ENCODE measurements at places on chromosomes 7 and 10.
A peak's percentile ranks its signal among the peaks of the same experiment; 100 is the strongest.

DNA sequence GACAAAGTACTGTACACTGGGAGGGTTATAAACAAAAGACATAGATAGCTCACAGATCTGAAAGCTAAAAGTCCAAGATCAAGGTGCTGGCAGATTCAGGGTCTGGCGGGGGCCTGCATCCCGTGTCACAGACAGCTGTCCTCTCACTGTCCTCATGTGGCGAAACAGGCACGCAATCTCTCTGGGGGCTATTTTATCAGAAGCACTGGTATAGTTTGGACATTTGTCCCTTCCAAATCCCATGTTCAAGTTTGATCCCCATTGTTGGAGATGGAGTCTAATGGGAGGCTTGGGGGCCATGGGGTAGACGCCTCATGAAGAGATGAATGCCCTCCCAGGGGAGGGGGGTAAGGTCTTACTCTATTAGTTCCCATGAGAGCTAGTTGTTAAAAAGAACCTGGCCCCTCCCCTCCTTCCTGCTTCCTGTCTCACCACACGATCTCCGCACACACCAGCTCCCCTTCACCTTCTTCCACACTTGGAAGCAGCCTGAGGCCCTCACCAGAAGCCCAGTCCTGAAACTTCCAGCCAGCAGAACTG, 72.5 kb upstream of the UCN3 start:
- H3K4me1 ChIP-seq, result peaks cover 9% of the 10 kb centered on the region
- DNase-seq, result no peak
- H3K4me3 ChIP-seq, result no peak overlapping the region
- no peaks in the 10 kb centered on the region for H3K36me3 ChIP-seq

DNA sequence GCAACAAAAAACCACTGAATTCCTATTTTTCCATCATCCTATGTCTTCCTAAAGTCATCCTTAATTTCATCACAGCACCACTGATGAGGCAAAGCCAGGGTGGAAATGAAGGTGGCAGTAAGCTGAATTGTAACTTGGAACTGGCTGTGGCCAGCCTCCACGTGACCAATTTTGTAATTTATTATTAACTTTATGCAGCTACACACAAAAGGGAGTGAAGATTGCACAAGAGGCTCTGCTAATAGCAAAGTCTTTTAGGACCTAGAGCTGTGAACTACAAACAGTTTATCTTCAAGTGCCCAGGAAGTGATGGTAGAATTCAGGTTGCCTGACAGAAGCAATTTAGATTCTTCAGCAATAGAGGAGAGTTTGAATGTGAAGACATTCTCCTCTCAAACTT, 176.4 kb downstream of the CCDC71L start:
- H3K27ac ChIP-seq, result no peak overlapping the region
- H3K4me3 ChIP-seq, result no peak overlapping the region
- H3K36me3 ChIP-seq, result no peaks in the 10 kb centered on the region
- H3K27me3 ChIP-seq, result no peaks in the 10 kb centered on the region

- H3K27ac ChIP-seq, result no peak overlapping the region
- DNase-seq, result no peak
- peaks cover 16% of the 10 kb centered on the region for H3K4me1 ChIP-seq
- H3K4me3 ChIP-seq, result no peak overlapping the region
- H3K36me3 ChIP-seq, result no peaks in the 10 kb centered on the region
Measured at GRCh38 chr10:86798611-86799010, 42.2 kb downstream of the BMPR1A start.

- no peak for DNase-seq
- H3K27me3 ChIP-seq, result peaks cover 7% of the 10 kb centered on the region
- H3K4me3 ChIP-seq, result no peak overlapping the region
- no peaks in the 10 kb centered on the region for H3K36me3 ChIP-seq
- H3K4me1 ChIP-seq, result peaks cover 14% of the 10 kb centered on the region
- H3K27ac ChIP-seq, result no peak overlapping the region
Measured at GRCh38 chr10:71657604-71658466, 61.7 kb downstream of the C10orf105 start.

GRCh38 chr10:6737080-6737641, 157.1 kb upstream of the PRKCQ start:
- no peak overlapping the region for H3K4me3 ChIP-seq
- H3K4me1 ChIP-seq, result no peaks in the 10 kb centered on the region
- H3K27ac ChIP-seq, result no peak overlapping the region
- no peak for DNase-seq

GRCh38 chr7:14888962-14889361, 13.6 kb downstream of the DGKB start:
- no peak overlapping the region for H3K4me3 ChIP-seq
- no peak overlapping the region for H3K27ac ChIP-seq
- peaks cover 3% of the 10 kb centered on the region for H3K4me1 ChIP-seq
- no peak for DNase-seq
- H3K36me3 ChIP-seq, result no peaks in the 10 kb centered on the region
- no peaks in the 10 kb centered on the region for H3K27me3 ChIP-seq

- no peak for DNase-seq
- H3K4me1 ChIP-seq, result no peaks in the 10 kb centered on the region
- no peaks in the 10 kb centered on the region for H3K36me3 ChIP-seq
- no peak overlapping the region for H3K27ac ChIP-seq
- no peaks in the 10 kb centered on the region for H3K27me3 ChIP-seq
Measured at GRCh38 chr10:52908478-52908877, 135.9 kb upstream of the MBL2 start.

DNA sequence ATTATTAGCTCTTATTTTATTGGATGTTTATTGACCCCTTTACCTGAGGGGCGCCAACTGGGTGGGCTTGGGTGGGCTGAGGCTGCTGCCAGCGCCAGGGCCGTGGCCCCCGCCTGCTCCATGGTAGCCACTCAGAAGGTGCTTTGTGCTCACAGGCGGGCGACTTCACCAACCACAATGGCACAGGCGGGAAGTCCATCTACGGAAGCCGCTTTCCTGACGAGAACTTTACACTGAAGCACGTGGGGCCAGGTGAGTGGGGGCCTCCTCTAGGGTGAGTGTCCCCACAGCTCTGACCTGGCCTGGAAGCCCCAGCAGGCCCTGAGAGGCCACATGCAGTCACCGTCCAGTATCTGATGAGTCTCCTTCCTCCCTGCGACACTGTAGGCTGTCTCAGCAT, 4.1 kb downstream of the PPIF start:
- H3K27me3 ChIP-seq, result peaks cover 7% of the 10 kb centered on the region
- no peak overlapping the region for H3K27ac ChIP-seq
- peaks cover 4% of the 10 kb centered on the region for H3K4me1 ChIP-seq

DNA sequence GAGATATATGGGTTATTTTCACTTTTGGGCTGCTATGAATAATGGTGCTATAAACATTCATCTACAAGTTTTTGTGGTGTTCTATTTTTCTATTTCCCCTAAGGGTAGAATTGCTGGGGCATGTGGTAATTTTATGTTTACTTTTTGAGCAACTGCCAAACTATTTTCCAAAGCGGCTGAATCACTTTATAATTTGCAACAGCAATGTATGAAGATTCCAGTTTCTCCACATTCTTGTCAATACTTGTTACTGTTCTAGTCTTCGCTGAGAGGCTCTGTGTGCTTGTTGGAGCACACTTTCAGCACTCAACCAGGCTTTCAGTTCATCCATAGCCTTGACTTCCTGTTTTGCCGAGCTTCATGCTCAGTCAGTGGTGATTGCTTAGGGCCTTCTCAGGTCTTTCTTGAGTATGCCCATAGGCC, 39.0 kb downstream of the ADK start:
- H3K36me3 ChIP-seq, result no peaks in the 10 kb centered on the region
- H3K4me3 ChIP-seq, result no peak overlapping the region
- H3K27ac ChIP-seq, result no peak overlapping the region
- H3K27me3 ChIP-seq, result no peaks in the 10 kb centered on the region

- H3K36me3 ChIP-seq, result no peaks in the 10 kb centered on the region
- peaks cover 6% of the 10 kb centered on the region for H3K4me1 ChIP-seq
- no peak for DNase-seq
- H3K27ac ChIP-seq, result no peak overlapping the region
Measured at GRCh38 chr10:15453926-15454325, 82.8 kb upstream of the FAM171A1 start.

DNA sequence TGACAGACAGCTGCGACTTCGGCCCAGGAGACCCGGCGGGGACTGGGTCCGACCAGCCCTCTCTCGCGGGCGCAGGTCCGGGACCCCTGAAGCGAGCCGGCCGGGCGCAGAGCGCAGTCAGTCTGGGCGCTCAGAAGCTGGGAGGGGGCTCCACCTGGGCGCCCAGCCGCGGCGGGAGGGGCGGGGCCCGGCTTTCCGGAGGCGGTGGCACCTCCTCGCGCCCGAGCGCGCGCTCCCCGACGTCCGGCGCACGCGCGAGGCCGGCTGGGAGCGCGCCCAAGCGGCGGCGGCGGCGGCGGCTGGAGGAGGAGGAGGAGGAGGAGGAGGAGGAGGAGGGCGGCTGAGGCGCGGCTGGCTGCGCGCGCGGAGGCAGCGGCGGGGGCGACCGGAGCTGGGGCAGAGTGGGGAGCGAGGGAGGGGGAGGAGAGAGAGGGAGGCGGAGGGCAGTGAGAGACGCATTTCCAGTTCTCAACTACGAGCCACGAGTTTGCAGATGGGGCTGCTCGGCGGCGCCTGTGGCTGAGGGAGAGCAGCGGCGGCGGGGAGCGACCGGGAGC, at the start of gene PALS2:
Gene PALS2 (plus strand): TSS at position 456 of the 557 bp plus-strand sequence. CDS start 50,216 bp downstream, outside the sequence.
- H3K27ac ChIP-seq, result peak within 1 kb of the TSS; percentile 28
- H3K4me1 ChIP-seq, result peaks cover 2% of the 10 kb centered on the region
- no peaks in the 10 kb centered on the region for H3K36me3 ChIP-seq
- H3K4me3 ChIP-seq, result peak within 1 kb of the TSS; percentile 88

- H3K27me3 ChIP-seq, result peaks cover 9% of the 10 kb centered on the region
- H3K27ac ChIP-seq, result no peak overlapping the region
- no peak for DNase-seq
- no peak overlapping the region for H3K4me3 ChIP-seq
- H3K4me1 ChIP-seq, result peaks cover 12% of the 10 kb centered on the region
- peaks cover 2% of the 10 kb centered on the region for H3K36me3 ChIP-seq
Measured at GRCh38 chr10:131088619-131089018, 222.9 kb downstream of the TCERG1L start.

DNA sequence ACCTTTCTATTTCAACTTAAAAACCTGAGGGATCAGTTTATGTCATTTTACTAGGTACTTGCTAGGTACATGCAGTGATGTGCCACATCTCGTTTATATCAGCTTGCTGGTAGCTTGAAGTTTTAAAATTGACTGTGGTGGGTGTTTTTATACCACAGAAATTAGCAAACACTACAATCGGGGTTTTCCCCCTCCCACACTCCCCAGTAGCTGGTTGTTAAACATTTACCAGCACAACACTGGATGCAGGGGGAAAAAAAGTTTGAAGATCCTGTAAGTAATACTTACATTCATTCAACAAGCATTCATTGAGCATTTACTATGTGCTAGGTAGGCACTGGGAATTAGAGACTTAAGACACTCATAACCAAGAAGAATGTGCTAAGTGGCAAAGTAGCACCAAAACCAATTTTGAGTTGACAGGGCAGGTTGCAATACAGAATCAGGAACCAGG, 32.6 kb downstream of the USP6NL start:
- no peaks in the 10 kb centered on the region for H3K27me3 ChIP-seq
- H3K27ac ChIP-seq, result no peak overlapping the region
- no peak overlapping the region for H3K4me3 ChIP-seq
- no peaks in the 10 kb centered on the region for H3K36me3 ChIP-seq
- H3K4me1 ChIP-seq, result peaks cover 2% of the 10 kb centered on the region

DNA sequence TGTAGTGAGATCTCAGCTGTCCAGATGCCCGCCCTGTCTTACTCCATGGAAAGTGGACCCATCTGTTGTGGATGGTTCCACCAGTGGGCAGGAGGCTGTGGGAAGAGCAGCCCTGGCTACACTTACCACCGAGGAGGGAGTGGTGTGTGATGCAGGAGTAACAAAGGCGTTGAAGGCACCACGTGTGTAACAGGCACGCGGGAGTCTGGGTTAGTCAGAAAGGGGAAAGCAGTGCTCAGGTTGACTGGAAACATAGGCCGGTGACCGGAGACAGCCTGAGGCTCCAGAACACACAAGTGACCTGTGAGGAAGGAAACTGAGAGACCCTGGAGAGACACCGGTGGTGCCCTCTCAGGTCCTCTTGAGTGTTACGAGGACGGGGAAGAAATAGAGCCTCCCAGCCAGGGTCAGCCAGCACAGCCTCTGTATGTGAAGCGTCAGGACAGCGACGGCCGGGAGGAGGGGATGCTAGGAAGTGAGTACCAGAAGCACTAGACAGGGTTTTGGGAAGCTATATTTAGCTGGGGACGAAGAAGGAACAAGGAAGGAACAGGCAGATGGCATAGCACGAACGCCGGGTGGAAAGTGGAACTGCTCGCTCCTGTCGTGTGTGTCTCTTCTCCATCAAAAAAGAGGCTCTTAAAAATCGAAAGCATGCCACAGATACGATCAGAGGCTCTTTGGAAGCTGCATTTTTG, 51.7 kb downstream of the DAGLB start:
- H3K27ac ChIP-seq, result peak overlapping the region; percentile 83
- H3K36me3 ChIP-seq, result no peaks in the 10 kb centered on the region
- H3K4me1 ChIP-seq, result peaks cover 24% of the 10 kb centered on the region
- DNase-seq, result no peak
